ENCODE measurements at places on chromosomes 3 and 15.

- peak; percentile 86 for DNase-seq
Observed at GRCh38 chr3:149808209-149808829, 4.7 kb upstream of the RNF13 start.

DNA sequence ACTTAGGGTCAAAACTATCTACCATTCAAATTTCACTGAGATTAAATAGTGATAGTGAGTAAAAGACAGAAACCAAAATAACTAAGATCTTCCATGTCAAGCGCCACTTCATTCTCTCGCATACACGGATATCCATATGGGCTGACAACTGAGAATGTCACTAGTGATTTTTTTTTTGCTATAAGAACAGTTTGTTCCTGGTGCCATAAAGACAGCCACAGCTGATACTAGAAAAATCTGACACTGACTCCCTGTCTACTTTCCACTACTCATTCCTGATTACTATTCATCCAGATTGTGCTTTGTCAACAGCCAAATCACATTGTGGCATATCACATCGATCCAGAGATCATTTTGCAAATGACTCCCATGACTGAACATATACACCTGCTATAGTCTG is 45.8 kb upstream of the CDAN1 start:
- no peak for DNase-seq

- no peak for DNase-seq
Observed at GRCh38 chr3:149167898-149168297, 38.5 kb downstream of the HPS3 start.

GRCh38 chr3:39499651-39500273 is 32.3 kb downstream of the MOBP start:
- no peak for DNase-seq

DNA sequence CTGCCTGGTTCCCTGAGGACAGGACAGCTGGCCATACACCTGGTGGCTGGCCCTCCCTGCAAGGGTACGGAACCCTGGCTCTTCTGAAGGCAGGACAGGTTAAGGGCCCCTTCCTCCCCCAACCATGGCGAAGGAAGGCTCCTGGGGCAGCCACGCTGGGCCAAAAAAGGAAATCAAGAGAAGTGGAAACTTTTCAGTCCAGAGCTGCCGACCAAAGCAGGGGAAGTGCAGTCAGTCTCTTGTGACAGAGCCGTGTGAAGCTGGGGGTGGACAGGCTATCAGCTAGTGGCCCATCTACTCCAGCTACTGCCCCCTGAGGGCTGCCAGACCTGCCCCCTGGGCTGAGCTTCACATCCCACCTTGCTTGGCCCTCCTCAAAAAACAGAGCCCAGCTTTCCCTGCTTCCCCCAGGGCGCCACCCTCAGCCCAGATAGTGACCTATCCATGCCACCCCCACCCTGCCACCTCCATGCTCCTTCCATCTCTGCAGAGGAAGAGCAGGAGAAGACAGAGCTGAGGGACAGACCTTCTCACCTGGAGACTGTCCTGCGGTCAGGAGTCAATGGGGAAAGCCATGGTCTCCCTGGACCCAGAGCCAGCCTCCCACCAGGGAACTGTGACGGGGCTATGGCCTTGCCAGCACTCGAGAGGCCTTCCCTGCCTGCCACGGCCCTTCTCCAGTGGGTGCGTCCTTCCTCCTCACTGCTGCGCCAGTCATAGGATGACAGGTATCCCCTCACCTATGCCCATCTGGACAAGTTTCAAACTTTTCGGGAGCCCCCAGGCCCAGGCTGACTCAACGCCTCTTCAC is 4.6 kb downstream of the SEMA7A start:
- DNase-seq: peak; percentile 48

DNA sequence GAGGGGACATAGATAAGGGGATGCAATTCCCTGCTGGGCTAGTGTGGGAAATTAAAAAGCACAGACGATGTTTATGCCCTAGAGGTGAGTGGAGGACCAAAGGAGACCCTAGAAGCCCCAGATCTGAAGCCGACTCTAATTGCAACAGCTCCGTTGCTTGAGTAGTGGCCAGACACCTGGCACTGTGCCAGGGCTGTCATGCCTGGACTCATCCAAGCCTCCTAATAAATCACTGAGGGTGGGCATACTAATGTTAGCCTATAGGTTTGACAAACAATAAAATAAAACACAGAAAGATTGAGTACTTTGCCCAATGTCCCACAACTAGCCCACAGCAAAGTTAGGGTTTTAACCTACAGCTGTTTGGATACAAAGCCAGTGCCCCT is 25.4 kb upstream of the MRPS22 start:
- no peak for DNase-seq

DNA sequence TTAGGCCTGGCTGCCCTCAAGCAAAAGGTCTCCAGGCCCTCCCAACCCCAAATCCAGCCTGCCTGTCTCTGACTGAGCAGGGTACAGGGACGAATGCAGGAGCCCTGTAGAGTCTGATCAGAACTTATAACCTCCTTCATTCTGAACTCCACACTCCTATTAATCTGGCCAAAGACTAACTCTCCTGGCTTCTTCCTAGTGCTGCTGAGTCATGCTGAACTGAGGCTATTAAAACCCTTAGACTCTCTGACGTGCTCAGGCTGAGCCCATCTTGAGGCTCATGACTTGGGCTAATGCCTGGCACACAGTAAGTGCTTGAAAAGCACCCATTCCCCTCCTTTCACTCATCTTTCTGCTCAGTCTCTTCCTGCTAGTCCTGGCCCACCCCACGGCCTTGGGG is 81.9 kb downstream of the NUP210 start:
- DNase-seq: no peak

DNA sequence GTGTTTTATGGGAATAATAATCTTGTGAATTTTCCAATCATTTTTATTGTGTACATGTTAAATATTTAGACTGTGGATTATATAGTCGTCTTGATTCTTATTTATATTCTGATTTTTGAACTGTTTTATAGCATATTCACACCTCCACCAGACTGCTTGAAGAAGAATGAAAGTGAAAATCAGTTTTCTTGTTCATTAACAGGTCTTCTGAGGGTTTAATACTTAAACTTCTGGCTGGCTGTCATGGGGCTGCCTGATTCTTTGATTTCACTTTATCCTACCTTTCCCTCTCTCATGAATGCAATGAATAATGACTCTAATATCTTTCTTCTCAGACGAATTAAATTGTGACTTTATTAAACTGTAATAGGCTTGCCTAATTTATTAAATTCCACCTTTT is 56.2 kb downstream of the ATP2C1 start:
- no peak for DNase-seq

- no peak for DNase-seq
Observed at GRCh38 chr3:106473576-106474475, 605.0 kb upstream of the CBLB start.

DNA sequence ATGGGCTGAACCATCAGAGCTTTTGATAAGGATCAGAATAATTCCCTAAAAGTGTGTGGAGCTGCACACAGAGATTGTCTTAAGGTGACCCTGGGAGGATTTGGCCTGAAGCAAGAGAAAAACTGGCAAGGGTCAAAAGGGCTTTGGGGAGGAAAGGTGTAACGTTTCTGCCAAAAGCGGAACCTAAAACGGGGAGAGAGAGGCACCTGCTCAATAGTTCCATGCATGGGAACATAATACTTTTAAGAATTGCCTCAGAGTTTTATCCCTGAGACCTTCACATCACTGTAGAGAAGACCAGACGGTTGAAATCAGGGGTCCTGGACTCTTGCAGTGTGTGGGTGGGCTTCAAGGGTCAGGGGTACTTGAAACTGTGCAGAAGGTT is 5.9 kb downstream of the ZNF710 start:
- DNase-seq: no peak

DNA sequence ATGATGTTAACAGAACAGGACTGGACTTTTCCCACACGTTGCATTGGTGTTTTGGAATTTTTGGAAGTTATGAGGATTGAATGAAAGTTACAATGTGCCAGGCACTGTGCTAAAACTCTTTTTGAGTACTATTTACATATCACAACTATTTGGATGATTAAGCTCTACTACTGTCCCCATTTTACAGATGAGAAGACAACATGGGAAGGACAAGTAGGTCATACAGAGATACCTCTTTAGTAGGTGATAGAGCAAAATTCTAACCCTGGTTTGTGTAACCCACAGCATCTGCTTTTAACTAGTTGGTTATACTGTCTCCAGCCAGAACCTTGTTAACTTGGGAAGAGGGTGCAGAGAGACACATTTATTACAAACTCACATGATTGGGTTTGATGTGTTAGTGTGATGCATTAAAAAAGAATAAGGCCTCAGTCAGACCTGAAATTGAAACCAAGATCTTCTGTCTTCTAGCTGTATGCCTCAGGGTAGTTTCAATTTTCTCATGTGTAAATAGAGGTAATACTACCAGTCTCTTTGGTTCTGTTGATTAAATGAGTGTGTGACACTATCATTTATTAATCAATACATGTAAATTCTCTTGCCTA is 1.4 kb downstream of the NDUFB4 start:
- no peak for DNase-seq

- DNase-seq: no peak
Observed at GRCh38 chr3:192487033-192487432, 240.3 kb downstream of the FGF12 start.

DNA sequence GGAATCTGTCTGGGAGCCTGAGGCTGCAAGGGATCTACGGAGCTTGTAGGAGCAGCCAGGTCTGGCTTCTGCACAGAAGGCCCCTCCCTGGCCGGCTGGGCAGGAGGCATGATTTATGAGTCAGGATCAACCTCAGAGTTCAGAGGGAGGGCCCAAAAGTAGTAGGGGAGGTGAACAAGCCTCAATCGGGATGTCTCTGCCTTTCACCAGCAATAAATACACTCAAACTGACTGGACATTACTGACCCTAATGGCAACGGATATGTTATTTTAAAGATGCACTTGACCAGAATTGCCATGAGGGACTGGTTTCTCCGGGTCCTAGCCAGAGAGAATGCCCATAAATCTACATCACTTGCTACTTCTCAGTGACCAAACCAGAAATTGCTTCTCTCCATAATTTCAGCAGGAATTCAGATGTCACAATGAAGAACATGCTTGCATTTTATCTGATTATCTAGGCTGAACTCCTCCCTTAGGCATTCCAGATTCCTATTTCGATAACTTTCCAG is 109.6 kb upstream of the LMOD3 start:
- DNase-seq: no peak

- DNase-seq: no peak
Observed at GRCh38 chr3:127488740-127489139, 101.8 kb downstream of the TPRA1 start.

DNA sequence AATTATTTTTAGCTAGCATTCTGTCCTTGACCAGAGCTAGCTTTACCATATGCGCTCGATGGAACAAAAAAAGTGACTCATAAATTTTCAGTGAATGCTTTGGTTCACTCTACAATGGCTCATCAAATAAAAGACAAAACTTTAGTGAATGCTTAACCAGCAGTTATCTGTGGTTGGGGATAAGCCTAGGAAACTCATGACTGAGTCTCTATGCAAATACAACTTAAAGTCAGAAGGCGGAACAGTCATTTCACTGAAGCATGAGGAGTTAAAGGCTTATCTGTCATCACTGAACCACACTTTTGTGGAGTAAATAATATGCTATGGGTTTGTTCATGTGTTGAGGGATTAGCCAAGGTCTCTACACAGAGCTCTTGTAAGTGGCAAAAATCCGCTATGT is 308.4 kb downstream of the SQOR start:
- no peak for DNase-seq

DNA sequence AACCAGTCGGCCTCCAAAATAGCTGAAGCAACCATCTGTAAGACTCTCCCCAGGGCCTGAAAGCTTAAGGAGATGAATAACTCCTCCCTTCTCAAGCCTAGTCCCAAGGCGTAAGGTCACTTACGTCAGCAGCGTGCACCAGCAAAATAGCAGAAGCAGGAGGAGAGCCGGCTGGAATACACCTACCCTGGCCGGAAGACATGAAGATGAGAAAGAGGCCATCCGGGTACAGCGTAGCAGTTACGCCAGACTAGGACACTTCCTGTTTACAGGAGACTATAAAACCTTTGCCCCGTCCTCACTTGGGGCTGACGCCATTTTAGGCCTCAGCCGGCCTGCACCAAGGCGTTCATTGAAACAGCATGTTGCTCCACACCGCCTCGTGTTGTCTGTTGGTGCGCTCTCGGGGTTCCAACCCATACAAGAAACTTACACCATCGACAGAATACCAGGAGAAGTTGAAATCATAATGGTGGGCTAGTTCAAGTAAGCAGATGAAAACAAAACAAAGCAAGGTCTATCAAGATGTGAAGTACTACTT is 2.5 kb downstream of the CFAP92 start:
- DNase-seq: no peak

- no peak for DNase-seq
Observed at GRCh38 chr3:188440340-188440972, 286.5 kb downstream of the LPP start.

GRCh38 chr15:65393091-65393490 is 15.3 kb upstream of the IGDCC3 start:
- DNase-seq: no peak

DNA sequence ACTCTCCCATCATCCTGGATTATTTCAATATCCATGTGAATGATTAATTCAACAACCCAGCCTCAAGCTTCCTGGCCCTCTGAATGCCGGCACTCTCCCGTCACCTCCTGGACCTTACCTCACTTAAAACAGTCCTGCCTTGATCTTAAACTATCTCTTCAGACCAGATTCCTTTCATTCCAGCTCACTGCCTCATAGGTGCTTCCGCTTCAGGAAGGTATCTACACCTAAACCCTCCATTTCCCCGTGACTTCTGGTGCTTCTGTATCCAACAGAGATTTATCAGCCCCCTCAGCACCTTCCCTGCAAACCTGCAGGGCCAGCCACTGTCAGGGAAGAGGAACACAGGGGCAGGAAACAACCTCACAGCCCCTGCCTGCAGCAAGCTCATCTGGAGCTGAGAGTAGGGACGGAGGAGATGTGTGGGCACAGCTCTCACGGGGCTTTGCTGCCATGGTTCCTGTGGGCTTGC is 98.9 kb upstream of the TJP1 start:
- DNase-seq: no peak

GRCh38 chr3:174812172-174812862 is 46.8 kb upstream of the NAALADL2 start:
- no peak for DNase-seq

DNA sequence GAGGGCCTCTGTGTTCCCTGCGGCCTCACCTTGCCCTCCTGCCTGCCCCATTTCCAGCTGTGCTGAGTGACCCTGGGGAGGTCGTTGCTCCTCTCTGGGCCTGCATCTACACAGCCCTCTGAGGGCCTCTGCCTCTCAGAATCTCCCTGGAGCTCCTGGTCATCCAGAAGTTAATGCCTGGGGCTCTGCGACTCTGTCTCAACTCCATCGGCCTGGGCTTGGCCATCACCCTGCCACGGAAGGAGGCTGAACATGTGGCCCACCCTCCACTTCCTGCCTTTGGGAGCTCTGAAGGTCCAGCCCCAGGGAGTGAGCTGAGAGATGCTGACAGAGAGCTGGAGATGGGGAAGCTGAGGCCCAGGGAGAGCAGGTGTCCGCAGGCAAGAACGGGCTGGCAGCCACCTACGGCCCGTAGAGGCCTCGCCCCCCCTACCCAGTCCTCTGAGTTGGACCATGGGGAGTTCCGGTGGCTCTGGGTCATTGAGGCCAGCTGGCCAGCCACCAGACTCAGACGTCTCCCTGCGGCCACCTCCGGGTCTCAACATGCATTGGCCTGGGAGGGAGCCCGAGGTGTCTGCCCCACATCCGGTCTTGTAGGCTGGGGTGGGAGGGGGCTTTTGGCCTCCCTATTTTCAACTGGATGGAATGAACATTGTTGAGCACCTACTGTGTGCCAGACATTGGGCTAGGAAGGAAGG is 34.2 kb downstream of the GRIP2 start:
- DNase-seq: no peak

All from head of caudate nucleus (tissue), 42 donors.